Activated CD8-positive, alpha-beta memory T cell treated with anti-CD3 and anti-CD28 coated beads, Interleukin-2, amount 50 U/mL, for 48 hours (primary cell): ENCODE measurements at places on chromosomes 3 and 15.

- no peak for DNase-seq
These were observed 77.5 kb downstream of the RPLP1 start for GRCh38 chr15:69529961-69530633.

DNA sequence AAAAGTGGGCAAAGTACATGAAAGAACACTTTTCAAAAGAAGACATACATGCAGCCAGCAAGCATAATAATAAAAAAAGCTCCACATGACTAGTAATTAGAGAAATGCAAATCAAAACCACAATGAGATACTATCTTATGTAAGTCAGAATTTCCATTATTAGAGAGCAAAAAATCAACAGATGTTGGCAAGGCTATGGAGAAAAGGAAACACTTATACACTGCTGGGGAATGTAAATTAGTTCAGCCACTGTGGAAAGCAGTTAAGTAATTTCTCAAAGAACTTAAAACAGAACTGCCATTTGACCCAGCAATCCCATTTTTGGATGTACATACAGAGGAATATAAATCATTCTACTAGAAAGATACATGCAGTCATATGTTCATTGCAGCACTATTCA is 360.7 kb downstream of the NSUN3 start:
- DNase-seq: no peak

DNA sequence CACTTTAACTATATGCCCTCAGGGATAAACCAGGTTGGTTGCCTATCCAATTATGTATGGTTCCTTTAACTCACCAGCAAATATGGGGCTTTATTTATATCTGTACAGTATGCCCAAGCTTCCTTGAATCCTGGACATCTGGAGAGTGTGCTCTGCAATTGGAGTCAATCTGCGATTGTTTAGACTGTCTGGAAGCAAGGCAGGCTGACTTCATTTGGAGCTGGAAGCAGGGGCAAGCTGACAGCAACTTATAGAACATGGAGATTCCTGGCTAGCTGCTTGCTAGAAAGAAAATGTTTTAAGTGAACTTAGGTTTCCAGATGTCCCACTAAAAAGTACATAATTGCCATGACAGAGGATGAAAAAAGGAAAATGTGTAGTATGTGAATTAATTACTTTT is 63.7 kb upstream of the TPRG1 start:
- no peak for DNase-seq

DNA sequence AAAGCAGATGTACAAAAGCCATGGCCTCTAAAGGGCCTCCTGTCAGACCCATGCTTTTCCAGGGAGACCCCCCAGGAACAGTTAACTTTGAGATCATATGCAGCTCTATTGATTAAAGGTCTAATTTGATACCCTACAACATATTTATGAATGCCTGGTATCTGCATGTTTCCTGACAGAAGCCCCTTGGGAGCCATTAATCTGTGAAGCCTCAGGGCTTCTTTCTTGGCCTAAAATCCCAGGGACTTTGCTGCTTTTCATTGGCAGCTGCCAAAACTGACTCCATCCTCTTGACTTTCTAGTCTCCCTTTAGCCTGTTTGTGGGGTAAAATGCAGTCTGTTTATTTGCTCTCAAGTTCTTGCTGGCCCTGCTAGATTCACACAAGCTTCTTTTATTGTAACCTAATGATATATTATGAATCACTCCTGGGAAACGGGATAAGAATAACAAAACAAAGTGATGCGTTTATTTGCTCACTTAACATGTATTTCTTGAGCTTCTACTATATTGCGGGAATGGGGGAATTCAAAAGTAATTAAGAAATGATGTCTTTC is 257.0 kb downstream of the LSAMP start:
- no peak for DNase-seq
